ENCODE measurements at places on chromosomes 6 and 20.

DNA sequence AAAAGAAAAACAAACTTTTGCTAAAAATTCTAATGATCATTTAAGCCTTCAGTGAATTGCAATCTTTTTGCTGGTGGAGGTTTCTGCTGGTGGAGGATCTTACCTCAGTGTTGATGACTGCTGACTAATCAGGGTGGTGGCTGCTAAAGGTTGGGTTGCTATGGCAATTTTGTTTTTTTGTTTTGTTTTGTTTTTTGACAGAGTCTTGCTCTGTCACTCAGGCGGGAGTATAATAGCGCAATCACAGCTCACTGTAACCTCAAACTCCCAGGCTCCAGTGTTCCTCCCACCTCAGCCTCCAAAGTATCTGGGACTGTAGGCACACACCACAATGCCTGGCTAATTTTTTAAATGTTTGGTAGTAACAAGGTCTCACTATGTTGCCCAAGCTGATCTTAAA, 94.7 kb downstream of the ANKRD6 start:
- DNase-seq: no peak

GRCh38 chr20:16703570-16703969, 26.3 kb upstream of the SNRPB2 start:
- DNase-seq: no peak

DNA sequence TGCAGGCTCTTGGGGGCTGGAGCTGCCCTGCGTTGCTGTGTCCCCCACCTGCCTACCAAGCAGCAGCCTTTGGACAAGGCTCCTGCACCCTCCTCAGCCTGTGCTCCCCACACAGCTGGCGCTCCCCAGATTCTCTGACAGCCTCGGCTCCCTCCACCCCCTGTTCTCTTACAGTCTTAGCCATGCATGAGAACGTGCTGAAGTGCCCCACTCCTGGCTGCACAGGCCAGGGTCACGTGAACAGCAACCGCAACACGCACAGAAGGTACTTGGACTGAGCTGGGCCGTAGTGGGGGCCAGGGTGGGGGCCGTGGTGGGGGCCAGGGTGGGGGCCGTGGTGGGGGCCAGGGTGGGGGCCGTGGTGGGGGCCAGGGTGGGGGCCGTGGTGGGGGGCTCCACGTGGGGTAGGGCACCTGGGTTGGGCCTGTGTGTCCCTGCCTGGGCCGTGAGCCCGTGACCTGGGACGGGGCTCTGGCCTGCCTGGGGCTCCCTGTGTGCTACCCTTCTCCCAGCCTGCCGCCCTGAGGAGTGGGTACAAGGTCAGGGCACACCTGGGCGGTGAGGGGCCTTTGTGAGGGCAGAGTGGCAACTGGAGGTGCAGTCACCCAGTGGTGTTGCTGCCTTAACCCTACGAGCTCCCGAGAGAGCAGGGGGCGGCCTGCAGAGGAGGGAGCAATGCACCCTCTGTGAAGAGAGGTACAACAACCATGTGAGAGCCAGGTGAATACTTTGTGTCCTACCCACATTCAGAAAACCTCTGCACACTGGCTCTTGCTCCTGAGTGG, 43.5 kb upstream of the PCMTD2 start:
- no peak for DNase-seq

- DNase-seq: no peak
These were observed 216.4 kb downstream of the C6orf118 start for GRCh38 chr6:165092881-165093595.

DNA sequence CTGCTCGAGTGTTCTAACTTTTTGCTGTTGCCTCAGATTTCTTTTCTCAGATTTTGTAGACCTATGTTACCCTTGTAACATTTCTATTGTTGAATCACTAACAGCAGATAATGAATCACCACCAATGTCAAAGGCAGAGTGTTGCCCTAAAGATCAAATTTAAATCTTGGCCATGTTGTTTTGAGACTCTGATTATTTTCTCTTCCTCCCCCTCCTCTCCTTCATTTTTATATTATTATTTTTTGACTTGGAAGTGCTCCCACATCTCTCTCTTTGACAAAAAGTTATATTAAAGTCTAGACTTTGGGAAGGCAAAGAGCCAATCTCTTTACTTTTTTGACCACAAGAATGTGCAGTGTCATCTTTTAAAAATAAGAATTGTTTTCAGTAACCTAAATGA, 422.7 kb downstream of the NKAIN2 start:
- no peak for DNase-seq

GRCh38 chr6:84457276-84457675, 229.8 kb upstream of the CEP162 start:
- DNase-seq: no peak

DNA sequence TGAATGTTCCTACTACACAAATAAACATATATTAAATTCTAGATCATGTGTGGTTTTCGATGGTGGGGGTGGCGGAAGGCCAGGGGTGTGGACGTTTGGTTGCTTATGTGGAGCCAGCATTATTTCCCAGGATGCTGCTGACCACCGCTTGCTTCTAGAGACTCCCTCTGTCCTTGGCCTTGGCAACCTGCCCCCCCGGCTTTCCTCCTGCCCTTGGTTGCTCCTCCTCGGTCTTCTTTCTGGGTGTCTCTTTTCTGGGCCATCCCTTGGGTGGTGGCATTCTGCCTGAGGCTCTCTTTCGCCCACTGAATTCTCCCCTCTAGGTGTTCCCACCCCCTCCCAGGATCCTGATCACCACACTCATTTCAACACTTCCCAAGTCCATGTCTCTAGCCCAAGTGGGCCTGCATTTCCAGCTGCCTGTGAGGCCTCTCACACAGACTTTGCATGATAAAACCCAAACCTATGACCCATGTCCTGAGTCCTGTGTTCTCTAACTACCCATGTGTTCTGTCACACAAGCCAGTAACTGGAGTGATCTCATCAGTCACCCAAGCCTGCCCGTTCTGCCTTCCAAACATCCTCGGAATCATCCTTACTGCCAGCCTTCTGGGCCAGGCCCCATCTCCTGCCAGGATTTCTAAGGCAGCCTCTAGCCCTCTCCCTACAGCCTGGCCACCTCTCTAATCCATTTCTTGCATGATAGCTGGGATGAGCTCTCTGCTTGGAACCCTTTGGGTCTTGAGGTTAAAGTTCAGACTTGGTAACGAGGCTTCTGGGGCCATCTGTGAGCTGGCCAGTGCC, 71.2 kb downstream of the CDS2 start:
- DNase-seq: no peak

- no peak for DNase-seq
These were observed 2.2 kb downstream of the HIVEP2 start for GRCh38 chr6:142942805-142943227.

DNA sequence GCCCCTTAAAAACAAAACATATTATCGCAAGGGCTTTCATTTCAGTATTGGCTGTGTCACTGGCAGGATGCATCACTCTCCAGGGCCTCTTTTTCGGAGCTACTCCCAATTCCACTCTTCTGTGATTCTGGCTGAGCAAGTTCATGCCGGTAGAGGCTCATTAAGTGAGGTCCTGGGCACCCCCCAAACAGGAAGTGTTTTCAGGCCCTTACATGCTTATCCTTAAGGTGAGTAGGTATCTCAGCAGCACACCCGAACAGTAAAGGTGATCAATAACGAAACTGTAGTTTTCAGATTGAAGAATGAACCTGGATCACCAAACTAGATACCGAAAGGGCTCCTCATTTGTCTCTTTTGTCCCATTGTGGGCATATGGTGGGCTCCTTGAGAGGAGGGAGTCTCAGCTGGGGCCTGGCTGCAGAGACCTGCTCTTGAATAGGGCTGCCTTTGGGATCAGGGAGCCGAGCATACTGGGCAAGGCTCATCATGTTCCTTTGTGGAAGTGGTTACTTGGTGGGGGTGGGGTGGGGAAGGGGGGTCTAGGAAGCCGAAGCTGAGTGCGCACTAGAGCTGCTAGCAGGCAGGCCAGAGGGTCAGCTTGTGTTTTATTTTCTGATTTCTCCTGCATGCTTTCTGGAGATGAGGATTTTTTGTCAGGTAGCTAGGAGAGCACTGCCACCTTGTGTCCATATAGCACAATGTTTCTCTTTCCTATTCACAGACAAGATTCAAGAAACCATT, 65.2 kb downstream of the CDS2 start:
- DNase-seq: no peak

- DNase-seq: no peak
These were observed 244.2 kb downstream of the CDKAL1 start for GRCh38 chr6:20778459-20778858.

DNA sequence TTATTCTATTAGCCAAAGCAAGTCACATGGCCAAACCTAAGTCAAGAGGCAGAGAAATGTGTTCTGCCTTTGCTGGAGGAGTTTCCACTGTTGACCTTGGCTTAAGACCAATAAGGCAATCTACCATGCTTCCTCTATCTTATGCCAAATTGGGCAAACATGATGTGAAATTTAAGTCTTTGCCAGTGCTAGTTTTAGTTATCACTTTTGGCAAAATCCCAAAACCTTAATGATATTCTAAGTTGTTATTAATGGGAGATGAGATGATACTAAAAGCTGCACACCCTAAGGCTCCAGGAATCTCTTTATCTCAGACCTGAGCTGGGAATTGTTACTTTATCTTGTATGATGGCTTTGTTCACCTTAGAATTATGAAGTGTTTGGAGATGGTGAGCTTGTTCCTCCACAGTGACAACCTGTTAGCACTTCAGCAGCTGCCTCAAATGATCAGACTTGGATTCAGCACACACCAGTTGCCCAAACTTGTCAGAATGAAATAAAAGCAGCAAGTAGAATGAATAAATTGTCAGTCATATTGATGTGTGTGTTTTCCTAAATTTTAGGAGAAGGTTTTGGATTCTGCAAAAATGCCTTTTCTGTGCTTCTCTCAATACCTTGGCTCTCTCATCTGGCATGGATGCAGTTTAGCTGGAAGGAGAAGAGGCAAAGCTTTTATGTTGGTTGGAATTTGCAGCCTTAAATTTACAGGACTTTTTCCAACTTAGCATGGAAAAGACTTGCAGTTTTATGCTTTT, 49.3 kb downstream of the RIN2 start:
- no peak for DNase-seq

DNA sequence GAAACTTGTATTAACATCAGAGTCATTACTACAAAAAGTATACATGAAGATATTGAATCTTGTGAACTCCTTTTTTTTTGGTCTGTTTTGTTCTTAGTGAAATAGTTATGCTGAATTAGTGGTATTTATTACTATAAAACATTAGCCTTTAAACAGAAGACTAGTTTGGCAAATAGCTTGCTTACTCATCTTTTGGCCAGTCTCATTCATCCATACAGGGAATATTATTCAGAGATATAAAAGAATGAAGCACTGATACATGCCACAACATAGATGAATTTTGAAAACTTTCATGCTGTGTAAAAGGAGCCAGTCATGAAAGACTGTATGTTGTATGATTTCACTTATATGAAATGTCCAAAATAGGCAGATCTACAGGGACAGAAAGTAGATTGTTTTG, 205.9 kb downstream of the ZFAND3 start:
- no peak for DNase-seq

DNA sequence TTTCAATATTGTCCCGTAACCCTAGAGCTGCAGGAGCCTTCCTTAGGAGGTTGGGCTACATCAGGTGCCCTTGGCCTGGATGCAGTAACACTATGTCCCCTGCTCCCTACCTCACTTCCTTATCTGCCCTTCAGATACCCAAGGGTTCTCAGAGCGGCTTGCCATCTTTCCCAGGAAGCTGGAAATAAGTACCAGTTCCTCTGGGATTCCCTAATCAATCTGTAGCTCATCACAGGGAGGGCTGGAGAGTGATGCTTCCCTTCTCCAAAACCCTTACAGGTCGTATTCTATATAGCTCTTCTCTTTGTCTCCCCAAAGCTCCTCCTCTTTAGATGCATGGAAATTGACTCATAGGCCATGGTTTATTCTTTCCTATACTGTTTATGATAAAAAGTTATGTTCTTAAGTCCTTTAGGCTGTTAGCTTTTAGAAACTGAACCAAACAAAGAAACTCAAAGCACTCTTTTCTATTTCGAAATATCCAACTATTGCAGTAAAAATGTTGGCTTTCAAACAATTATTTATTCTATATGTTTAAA, 4.2 kb downstream of the MYCT1 start:
- no peak for DNase-seq

DNA sequence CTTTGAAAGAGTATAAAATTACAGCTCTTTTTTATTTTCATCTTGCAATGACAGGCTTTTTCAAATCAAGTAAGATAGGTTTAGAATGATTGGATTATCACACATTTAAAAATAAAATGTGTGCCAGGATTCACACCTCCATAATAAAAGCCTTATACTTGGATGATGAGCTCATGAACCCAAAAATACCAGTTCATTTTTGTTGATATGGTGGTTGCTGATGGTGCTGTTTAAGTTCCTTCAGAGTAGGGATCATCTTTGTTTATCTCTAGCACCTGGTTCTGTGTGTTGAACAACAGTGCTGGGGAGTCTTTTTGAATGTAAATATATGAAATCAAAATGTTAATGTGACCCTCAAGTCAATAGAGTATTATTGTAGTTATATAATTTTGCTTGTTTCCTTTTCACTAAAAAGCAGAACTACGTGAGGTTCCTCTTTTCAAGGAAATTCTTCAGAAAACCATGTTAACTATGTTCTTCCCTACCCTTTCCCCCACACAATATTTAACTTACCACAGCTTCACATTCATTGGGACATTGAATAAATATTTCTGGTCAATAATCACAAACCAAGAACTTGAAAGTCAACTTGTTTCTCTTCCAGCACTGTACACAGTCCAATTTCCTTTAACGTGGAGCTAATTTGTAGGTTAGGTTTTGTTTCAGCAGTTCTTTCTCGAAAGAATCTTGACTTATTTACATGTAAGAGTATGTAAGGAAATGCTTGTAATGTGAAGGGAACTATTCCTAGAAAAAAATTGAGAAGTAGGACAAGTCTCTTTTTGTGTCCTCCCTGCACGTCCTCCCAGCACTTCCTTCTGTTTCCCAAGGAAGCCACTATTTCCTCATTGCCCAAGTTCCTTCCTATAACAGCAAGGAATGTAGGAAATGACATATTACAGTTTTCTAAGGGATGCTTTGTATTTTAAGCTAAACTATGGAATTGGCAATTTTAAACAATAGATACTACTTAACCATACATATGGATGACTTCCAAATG, 945.9 kb upstream of the CITED2 start:
- DNase-seq: no peak

DNA sequence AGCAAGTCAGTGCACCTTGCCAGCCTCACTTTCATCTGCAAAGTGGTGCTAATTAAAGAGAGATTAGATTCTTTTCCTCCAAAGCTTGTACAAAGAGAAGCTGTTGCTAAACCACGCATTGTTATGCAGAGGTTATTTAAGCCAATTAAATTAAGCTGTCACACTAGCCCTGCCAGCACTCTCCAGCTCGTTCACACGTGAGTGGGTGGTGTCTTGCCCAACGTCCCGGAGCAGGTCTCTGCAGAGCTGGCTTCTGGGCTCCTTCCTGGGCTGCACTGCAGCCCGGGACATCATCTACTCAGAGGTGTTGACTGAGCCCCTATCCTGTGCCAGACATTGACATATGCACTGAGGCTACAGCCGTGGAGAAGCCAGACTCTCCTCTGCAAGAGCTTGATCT, 401.6 kb upstream of the SULF2 start:
- DNase-seq: no peak

- DNase-seq: no peak
These were observed 50.9 kb downstream of the PLCB4 start for GRCh38 chr20:9119776-9120175.

GRCh38 chr6:3610206-3610605, 141.3 kb downstream of the PXDC1 start:
- no peak for DNase-seq

GRCh38 chr6:37139230-37139962, 30.6 kb upstream of the PIM1 start:
- DNase-seq: no peak

GRCh38 chr6:43276577-43277305, 21.3 kb upstream of the SLC22A7 start:
- DNase-seq: no peak

- DNase-seq: no peak
These were observed 50.3 kb upstream of the TXNDC5 start for GRCh38 chr6:7960848-7961247.
